ENCODE measurements at places on chromosomes 12 and 14. TPM values are rescaled to one million over a fixed set of nuclear protein-coding genes. Genes with fewer than 3 reads are reported as not detected.

The C3AR1 gene
- 0.33 TPM for total RNA-seq

The TBX3 gene
- not detected for total RNA-seq

The CREBL2 gene
- total RNA-seq = 20.2 TPM

The PALS1 gene
- 5.9 TPM for total RNA-seq

The ATL1 gene
- total RNA-seq = 0.82 TPM

The KRT85 gene
- not detected for total RNA-seq

The TRHDE gene
- total RNA-seq = not detected

The DDN gene
- 0.48 TPM for total RNA-seq

The WDHD1 gene
- total RNA-seq = 64.4 TPM
